ENCODE measurements at places on chromosomes 11 and 22.

- no peak for DNase-seq
These were observed 702.4 kb upstream of the LRRC4C start for GRCh38 chr11:42161886-42162285.

GRCh38 chr11:68149417-68149816, 28.2 kb upstream of the CHKA start:
- DNase-seq, result no peak

DNA sequence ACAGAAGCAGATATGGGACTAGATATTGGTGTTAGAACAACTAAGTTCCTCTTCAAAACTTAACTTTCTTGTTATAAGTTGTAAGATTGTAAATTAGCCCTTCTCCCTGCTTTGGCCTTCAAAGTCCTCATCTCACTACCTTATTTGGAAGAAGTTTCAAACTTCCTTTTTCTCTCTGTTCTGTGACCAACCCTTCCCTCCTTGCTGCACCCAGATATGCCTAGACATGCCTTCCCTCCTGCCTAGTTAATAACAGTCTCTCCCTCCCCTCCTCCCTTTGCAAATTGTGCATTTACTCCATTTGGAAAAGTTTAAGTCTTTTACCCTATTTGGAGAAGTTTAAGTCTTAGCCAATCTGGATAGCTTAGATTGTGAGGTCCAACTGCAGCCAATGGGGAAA, 4.9 kb downstream of the OR52K2 start:
- DNase-seq, result no peak

DNA sequence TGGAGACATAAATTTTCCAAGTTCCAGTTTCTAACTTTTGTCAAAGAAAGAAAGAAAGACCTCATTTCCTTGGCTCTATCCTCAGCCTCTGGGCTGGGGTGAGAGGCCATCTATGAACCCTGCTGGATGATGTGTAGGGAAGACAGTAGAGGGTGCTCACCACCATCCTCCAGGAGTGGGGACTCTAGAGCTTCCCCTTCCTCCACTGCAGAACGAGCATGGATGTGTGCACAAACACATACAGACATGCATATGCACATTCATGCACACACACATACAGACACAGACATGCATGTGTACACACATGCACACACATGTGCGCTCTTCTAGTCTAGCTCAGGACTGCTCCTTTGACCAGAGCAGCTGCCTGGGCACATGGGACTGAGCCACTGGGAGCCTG, 565.8 kb downstream of the BUD13 start:
- no peak for DNase-seq

DNA sequence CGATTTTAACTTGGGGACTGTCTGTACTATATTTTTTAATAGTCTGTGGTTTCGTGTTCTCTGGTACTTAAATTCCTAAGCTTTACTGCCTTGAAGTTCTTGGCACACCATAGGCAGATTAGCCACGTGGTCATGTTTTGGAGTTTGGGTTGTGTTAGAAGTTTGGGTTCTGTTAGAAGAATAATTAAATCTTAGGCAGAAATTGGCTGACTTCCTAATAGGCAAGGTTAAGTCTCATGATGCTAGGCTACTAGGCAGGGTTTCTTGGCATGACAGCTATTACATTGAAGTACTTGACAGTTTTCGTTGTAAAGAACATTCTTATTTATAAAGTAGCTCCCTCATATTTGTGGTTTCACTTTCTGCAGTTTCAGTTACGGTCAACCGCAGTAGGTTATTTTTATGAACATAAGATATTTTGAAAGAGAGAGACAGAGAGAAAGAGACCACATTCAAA, 30.0 kb upstream of the MMP7 start:
- DNase-seq, result peak; percentile 71

DNA sequence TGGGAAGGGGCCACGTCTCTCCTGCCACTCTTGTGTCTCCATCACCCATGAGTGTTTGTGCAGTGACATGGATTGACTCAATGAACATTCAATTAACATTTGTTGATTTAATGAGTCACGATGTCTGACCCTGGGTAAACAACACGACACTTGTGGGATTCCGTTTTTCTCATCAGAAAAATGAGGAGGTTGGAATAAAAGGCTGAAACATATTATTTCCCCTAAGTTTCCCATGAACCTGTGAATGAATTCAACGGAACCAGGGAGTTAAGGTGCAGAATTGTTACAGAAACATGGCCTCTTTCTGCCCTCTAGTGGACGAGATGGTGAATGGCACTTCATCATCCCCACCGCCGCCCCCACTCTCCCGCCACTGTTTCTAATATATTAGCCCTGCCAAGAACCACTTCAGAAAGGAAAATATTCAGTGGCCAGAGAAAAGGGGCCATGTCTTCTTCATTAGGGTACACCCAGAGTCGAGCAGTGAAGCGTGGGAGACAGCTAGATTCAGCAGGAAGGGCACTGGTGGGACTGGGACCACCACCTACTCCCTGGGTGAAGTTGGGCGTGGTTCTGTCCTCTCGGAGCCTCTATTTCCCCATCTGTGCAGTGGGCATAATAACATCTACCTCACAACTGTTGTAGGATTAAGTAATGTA, 46.3 kb upstream of the SYT13 start:
- DNase-seq, result peak; percentile 22

DNA sequence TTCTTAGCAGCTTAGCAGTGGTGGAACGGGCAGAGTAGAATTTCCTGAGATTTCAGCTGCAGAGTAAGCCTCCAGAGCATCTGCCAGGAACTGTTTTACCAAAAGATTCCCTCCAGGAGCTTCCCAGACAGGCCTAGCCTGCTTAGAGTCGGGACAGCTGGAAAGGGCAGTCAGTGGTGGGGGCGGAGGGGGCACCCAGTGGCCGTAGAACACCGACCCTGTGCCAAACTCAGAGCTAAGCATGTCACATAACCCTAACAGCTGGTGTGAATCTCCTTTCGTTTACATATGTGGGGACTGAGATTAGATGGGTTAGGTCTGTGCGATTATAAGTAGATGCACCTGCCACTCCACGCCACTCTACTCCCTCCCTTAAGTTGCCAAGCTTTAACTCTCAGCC, 80.0 kb upstream of the CRTAM start:
- DNase-seq, result no peak

- no peak for DNase-seq
These were observed 126.0 kb upstream of the CADM1 start for GRCh38 chr11:115630214-115630613.

Measured in fibroblast of the conjunctiva (primary cell).